ENCODE measurements at places on chromosomes 7 and 10. TPM values are rescaled to one million over a fixed set of nuclear protein-coding genes. Genes with fewer than 3 reads are reported as not detected.
A peak's percentile ranks its signal among the peaks of the same experiment; 100 is the strongest.

- no peak for DNase-seq
Observed at GRCh38 chr10:133385214-133385613, 6.2 kb downstream of the PAOX start.

DNA sequence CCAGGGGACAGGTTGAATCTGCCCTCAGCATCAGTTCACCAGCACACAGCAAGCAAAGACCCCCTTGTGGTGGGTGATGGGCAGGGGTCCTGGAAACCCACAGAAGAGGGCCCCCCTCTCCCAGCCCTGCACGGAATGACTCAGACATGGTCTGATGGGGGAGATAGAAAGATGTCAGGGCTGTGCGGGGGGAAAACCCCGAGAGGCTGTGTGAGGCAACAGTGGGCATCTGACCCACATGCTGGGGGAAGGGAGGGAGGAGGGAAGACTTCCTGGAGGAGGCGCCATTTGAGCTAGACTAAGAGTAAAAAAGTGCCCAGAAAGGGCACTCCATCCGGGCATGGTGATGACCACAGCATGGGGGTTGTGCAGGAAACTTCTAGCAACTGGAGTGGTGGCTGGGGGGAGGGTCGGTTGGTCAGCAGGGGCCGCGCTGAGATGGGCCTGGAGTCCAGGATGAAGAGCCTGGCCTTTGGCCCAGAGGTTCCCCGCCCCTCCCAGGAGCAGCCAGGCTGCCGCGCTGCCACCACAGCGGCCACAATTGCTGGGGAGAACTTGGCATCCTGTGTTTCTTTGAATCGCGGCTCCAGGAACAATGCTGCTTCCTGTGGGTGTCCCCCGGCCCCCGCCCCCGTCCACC lies 2.5 kb downstream of the LFNG start:
- peak; percentile 76 for DNase-seq

- DNase-seq, result peak; percentile 78
Observed at GRCh38 chr7:132472463-132473120, 103.7 kb downstream of the PLXNA4 start.

DNA sequence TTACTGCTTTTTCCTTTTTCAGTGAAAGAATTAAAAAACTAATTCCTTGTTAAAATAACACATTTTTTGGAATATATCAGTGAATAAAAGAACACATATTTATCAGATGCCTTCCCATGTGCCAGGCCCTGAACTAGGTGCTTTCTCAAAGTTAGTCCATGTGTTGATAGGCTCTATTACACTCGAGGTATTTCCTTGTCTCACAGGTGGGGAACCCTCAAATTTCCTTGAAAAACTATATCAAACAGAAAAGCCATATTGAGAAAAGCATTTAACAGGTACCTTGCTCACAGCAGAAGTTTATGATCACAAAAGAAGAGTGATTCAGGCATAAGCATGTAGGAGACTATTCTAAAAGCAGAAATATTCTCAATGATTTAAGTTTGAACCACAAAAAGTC lies 75.6 kb upstream of the OGDHL start:
- no peak for DNase-seq

DNA sequence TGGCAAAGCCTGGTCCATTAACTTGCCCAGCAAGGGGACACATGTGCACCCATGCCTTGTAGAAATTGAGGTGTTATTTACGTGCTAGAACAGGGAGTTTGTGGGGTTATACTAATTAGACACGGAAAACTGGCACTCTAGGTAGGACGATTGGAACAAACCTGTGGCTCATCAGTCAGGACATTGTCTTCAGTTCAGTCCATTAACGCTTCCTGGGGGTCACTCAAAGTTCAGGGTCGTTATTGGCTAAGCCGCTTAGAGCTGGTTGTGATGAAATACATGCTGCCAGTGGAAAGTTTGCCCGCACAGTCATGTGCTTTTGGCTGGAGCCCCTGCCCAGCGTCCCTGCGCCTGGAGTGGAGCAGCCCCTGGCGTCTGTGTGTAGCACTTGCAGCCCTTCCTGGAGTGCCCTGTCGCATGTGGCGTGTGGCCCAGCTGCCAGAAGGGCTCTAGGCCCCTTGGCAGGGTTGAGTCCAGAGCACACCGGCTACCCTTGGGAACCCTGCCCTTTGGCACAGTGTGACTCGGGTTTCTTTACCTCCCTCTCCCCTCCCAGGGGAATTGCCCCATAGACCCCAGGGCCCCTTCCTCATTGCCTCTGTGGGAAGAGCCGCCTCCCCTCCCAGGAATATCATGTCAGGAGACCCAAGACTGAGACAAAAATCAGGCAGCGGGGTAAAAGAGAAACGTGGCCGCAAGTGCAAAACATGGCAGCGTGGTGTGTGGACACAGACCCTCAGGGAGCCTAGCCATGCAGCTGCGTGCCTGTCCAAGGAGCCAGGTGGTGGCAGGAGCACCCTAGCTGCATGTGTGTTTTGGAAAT lies 9.8 kb downstream of the ZNF775 start:
- peak; percentile 86 for DNase-seq

The CFTR gene
- 0.86 TPM for total RNA-seq

DNA sequence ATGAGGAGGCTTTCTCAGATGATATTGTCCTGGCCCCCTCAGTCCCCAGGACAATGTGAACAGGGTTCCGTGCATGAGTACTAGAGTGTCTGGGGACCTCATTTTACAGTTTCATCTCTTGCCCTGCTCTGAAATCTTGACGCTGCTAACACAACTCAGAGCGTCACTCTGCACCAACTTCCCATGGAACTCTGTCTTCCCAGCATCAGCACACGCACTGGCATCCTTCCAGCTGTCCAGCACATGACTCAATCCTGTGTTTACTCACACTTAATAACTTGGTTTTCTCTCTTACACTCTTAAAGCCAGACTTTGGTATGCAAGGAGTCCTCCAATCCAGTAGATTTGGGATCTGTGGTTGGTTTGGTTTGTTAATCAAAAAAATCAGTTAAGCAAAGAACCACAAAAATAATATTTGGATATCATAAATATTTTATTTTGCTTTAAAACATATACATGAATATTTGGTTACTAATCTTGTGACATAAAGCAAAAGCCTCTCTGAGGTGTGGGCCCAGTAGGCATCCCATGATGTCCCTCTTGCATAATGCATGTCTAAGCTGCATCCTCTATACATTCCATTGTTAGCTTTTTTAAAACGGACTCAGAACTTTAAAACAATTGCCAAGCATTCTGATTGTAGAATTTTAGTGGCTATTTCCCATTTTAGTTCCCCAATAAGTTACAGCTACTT lies 131.0 kb downstream of the CXCL12 start:
- DNase-seq, result peak; percentile 83

GRCh38 chr10:15784662-15785300 lies 65.1 kb upstream of the ITGA8 start:
- no peak for DNase-seq

DNA sequence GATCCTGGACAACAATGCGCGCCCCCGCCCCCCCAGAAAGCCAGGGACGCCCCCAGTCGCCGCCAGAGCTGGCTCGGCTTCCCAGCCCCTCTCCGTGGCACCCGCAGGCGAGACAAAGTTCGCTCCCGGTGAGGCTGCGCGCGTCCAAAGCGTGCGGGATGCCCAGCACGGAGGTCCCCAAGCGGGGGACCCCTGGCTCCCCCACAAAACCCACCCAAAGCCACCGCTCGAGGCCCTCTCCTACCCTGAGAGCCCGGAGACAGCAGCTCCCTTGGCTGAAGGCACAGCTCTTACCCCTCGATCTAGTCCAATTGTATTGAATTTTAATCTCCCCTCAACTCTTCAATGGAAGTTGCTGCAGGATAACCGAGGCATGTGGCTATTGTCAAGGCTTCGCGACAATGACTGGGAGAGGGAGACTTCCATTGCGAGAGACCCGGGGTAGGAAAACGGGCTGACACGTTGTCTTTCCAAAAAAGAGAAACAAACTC lies 305.3 kb downstream of the PRPF18 start:
- no peak for DNase-seq

The AKR1C4 gene
- not detected for total RNA-seq

- no peak for DNase-seq
Observed at GRCh38 chr7:51309361-51310130, 7.1 kb downstream of the COBL start.

GRCh38 chr10:75288140-75288711 lies 52.5 kb upstream of the COMTD1 start:
- no peak for DNase-seq

DNA sequence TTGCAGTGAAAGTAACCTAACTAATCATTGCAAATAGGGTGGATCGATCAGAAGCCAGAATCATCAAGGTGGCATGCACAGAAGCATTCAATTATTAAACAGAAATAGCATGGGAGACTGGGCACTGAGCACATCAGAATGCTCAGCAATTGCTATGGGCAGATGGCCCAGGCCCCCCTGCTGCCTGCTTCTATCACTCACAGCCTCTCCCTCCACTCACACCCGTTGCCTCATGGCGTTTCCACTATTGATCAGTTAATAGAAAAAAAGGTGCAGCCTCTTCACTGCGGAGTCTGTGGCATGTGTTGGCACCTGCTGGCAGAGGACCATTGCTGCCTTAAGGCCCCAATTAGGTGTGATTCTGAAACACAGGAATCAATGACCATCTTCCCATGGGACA lies 11.2 kb upstream of the HTR5A start:
- DNase-seq, result no peak

- DNase-seq, result no peak
Observed at GRCh38 chr7:24029068-24029467, 254.9 kb upstream of the NPY start.

The C10orf120 gene
- not detected for total RNA-seq

The PRLHR gene
- not detected for total RNA-seq

The OGA gene
- total RNA-seq, result 84.4 TPM

The TAX1BP1 gene
- total RNA-seq, result 158 TPM

- DNase-seq, result no peak
Observed at GRCh38 chr10:44260286-44260928, 124.5 kb downstream of the CXCL12 start.

DNA sequence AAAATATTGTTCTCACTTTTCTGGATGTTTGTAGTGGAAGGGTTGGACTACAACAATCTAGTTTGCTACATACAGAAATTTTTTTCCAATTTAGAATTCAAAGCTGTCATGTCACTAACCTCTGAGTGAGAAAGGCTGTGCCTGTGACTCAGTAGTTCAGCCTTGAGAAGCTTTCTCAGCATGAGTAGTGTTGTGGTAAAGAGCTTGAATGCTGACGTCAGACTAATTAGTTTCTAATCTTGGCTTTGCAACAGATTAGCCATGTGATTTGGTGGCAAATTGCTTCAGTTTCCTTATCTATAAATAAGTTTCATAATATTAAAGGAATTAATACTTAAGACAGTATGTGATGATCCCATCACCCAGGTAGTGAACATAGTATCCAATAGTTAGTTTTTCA lies 83.8 kb downstream of the ABCA13 start:
- DNase-seq, result no peak

DNA sequence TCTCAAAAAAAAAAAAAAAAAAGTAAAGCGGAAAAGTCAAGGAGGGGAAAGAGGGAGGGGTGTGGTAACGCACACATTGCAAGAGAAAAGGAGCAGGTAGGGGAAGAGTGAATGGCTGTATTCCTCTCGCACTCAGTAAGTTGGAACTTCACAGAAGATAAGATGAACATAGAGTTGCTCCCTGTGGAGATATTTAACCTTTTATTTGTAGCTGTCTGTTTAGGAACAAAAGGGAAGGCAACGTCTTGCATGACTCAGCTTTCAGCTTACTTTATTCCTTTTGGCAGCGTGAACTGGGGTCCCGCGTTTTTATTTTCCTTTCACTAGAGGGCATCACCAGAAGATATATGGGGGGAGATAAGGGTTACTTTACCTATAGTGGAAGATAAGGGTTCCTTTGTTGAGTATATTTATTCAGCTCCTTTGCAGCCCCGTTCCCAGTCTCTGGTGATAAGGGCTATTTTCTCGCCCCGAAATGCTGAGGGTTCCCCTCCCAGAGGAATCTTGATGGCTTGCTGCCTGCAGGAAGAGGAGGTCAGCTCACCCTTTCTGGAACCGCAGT lies 78.5 kb downstream of the APBB1IP start:
- no peak for DNase-seq

GRCh38 chr10:116637830-116638229 lies 17.1 kb downstream of the PNLIPRP2 start:
- no peak for DNase-seq

DNA sequence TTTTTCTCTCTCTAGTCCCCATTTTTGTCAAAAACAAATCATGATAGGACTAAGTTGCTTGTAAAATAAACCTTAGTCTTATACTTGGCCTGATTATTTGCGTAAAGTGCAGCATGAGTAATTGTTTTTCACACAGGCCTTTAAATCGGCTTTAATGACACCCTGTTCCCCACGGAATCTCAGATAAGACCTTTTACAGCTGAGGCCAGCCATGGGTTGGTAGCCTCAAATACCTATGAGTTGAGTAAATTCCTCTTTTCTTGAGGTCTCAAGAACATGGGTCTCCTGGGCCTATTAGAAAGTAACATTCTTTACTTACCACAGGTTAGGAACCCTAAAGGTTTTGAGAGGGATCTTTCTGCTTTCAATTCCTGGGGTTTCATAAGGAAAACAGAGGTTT lies 761.0 kb upstream of the PHF14 start:
- no peak for DNase-seq

- DNase-seq, result no peak
Observed at GRCh38 chr7:81819861-81820260, 50.0 kb upstream of the HGF start.

GRCh38 chr10:49167425-49168170 lies 20.6 kb downstream of the TMEM273 start:
- DNase-seq, result no peak

GRCh38 chr7:155181768-155182167 lies 111.6 kb downstream of the HTR5A start:
- no peak for DNase-seq

The TMEM229A gene
- total RNA-seq, result not detected

DNA sequence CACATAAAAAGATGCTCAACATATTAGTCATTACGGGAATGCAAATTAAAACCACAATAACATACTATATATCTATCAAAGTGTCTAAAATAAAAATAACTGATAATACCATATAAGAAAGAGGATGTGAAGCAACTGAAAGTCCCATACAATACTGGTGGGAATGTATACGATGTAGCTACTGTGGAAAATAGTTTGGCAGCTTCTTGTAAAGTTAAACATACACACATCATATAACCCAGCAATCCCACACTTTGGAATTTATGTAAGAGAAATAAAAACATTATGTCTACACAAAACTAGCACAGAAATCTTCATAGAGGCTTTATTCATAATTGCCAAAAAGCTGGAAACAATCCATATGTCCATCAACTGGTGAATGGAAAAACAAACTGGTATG lies 10.5 kb upstream of the COMMD3 start:
- no peak for DNase-seq

GRCh38 chr7:159207393-159207792 lies 62.7 kb upstream of the VIPR2 start:
- no peak for DNase-seq

- DNase-seq, result no peak
Observed at GRCh38 chr10:51382181-51382580, 307.9 kb downstream of the PRKG1 start.
